ENCODE measurements at places on chromosomes 4 and X.

- no peak for DNase-seq
Observed at GRCh38 chrX:63761639-63762038, 23.4 kb downstream of the ARHGEF9 start.

DNA sequence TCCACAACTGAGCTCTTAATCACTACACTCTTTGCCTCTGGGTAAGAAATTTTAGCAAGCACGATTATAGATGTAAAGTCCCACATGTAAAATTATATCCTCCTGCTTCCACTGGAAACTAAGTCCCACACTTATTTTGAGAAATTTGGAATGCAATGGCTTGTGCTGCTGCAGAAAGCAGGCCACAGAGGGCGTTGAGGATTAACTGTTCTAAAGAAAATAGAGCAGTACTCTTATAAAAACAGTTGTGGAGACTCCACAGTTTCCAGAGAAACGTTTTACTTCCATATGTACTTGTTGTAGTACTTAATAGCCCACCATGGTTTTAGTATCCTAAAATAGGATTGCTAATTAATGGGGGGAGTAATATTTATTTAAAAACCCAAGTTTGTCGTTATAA, 1.7 kb upstream of the CENPC start:
- DNase-seq: no peak

DNA sequence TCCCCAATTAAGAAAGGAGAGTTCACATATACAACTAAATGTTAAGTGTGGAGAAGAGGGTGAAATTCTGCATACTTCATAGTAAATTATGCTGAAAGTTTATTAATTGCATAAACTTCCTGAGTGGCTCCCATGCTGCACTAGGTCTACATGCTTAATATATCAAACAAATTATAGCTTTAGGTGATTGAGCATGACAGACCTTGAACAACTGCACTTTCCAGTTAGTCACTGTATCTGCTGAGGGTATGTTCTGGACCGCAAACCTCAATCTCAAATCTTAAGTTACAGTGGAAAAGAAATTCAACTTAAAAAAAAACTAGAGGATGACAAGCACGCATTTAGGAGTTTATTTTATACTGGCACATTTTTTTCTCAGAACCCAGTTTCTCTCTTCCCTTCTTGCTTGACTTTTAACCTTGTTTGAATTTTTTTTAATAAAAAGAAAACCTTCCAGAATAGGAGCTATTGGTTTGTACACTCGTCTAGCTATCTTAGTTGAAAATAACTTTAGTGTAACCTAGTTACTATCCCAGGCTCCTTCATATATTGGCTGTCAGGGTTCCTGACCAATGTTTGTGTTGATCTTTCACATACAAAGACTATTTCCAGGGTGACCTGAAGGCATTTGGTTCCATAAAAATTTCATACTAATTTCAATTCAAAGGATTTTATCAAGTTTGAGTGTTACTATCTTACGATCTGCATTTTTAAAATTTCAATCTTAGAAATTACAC, 10.2 kb upstream of the FAM120C start:
- DNase-seq: no peak

- no peak for DNase-seq
Observed at GRCh38 chrX:41720125-41720779, 3.7 kb upstream of the GPR82 start.

DNA sequence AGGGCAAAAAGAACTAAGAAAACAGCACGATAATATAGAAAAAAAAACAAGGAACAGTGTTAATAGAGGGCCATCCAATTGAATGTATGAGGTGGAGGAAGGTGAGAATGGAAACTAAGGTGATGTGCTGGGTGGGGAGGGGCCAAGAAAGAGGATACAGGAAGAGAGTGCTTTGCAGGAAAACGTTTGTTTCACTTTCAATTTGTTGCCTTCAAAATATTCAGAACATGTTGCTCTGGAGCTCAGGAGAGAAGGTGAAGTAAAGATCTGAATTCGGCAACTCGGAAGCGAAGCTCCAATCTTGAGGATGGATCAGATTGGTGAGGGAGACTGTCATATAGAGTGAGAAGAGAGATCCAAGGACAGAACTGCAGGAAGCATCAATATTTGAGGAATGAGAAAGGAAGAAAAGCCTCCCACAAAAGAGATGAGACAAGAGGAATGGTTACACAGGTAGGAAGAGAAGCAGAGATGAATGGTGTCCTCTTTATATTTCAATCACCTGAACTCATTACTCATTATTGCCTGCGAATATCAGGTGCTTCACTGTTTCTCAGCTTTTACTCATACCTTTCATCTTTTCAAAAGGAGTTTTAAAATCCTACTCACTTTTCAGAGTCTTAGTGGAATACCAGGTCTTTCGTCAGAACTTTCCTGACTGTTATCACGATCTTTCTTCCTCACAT, 14.7 kb upstream of the SEC24D start:
- DNase-seq: no peak

Measured in mesenteric fat pad (tissue), 1 donor.